ENCODE measurements at places on chromosomes 13 and 19.

DNA sequence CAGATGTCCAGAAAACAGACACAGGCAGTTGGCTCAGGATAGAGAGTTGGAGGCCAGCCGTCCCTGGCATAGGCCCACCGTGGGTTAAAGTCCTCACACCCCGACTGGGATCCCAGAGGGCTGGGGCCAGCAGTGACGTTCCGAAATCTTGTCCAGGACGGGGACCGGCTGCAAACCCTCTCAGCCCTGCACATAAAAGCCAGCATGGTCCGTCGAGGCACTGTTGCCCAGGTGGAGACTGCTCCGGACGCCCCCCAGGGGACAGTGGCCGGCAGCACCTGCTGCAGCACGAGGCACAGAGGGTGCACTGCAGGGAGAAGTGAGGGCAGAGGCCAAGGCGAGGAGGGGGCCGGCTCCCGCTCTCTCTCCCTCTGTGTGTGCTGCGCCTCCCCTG, 4.3 kb upstream of the IFNL2 start:
- no peak for DNase-seq

- no peak for DNase-seq
Measured at GRCh38 chr13:42876270-42876714, 94.9 kb downstream of the FAM216B start.

DNA sequence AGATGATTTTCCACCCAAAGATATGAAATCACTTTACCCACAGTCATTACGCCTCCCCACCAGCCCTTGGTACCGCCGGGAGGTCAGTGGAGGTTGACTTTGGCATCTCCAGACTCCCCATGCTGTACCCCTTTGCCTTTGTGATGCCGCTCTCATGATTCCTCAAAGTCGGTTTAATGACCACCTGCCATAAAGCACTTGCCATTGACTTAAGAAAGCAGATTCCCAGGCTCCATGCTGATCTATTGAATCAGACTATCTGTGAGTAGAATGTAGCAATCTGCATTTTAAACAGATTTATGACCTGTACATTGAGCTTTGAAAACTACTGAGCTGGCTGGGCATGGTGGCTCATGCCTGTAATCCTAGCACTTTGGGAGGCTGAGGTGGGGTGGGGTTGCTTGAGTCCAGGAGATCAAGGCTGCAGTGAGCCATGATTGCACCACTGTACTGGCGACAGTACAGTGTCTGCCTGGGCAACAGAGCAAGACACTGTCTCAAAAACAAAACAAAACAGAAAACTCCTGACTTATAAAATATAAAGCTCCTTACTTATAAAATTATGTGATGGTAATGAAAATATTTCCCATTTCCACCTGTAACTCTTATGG, 235.2 kb downstream of the KLF5 start:
- DNase-seq = no peak

GRCh38 chr19:6451583-6452222, 7.9 kb downstream of the SLC25A23 start:
- no peak for DNase-seq

DNA sequence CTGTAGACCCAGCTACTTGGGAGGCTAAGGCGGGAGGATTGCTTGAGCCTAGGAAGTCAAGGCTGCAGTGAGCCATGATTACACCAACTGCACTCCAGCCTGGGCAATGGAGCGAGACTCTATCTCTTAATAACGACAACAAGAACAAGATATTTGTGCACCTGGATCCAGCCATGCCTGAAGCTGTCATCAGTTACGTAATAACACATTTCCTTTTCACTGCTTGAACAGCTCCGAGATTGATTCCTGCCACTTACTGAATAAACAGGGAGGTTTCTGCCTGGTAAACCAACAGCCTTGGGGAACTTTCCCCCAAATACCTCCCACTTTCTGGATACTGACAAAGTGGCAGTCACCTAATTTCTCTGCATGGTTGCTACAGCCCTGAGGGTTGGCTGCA, 5.4 kb downstream of the KANK2 start:
- no peak for DNase-seq

- DNase-seq = no peak
Measured at GRCh38 chr13:30257468-30258099, 49.8 kb downstream of the KATNAL1 start.

- DNase-seq = no peak
Measured at GRCh38 chr19:46745521-46746280, at the start of gene FKRP. FKRP (plus strand) TSS chr19:46746057; CDS start chr19:46755451, 9,394 bp downstream.

DNA sequence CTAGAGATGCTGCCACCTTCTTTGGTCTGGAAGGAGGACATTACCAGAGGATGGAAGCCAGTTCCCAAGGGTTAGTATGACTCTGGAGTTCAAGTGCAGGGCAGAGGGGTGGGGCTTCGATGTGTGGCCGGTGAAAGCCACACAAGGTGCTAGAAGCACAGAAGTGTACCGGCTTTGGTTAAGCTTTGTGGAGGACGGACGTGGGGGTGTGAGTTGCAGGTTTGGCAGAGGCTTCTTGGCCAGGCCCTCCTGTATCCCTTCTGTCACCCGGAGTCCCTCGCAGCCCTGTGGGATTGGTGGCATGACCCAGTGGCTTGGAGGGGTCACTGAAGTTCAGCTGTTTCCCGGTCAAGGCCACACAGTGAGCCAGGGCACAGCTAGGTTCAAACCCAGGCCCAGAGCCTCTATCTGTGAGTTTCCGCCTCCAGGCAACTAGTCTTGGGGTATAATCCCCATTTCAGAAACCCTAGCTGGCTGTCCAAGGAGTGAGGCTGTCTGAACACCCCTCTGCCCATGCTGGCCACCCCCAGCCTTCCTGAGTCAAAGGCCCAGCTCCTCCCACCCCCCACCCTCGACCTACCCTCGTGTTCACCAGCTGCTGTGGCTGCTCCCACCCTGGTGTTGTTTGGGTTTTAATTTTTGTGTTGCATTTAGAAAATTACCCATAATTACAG, 4.6 kb upstream of the SSBP4 start:
- DNase-seq = no peak

DNA sequence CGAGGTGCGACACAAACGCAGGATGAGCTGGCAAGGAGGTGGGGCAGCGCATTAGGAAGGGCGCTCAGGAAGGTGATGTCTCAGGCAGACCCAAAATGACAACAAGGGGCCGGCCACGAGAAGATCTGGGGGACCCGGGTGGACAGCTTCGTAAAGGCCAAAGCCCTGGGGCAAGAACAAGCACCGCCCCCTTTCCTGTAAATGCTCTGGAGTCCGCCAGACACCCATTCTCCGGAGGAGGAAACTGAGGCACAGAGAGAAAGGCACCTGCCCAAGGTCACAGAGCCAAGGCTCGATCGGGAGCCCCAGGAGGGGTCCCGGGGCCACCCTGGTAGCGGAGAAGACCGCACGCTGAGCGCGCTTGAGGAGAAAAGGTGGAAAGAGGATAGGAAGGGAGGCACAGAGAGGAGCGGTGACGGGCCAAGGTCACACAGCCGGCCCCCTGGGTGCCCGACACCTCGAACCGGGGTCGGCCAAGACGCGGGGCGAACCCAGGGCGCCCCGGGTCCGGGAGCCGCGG, 571 bp downstream of the SAFB2 start:
- DNase-seq = no peak

- no peak for DNase-seq
Measured at GRCh38 chr19:33712268-33712667, 84.4 kb upstream of the KCTD15 start.

- no peak for DNase-seq
Measured at GRCh38 chr13:100306030-100306429, 217.1 kb downstream of the PCCA start.
